AML-193 (cell line): ENCODE measurements at places on chromosomes 4 and X.

- no peak for DNase-seq
These were observed 77.6 kb upstream of the ETNPPL start for GRCh38 chr4:108840426-108840975.

GRCh38 chr4:30262379-30262778 is 457.8 kb upstream of the PCDH7 start:
- DNase-seq: no peak

DNA sequence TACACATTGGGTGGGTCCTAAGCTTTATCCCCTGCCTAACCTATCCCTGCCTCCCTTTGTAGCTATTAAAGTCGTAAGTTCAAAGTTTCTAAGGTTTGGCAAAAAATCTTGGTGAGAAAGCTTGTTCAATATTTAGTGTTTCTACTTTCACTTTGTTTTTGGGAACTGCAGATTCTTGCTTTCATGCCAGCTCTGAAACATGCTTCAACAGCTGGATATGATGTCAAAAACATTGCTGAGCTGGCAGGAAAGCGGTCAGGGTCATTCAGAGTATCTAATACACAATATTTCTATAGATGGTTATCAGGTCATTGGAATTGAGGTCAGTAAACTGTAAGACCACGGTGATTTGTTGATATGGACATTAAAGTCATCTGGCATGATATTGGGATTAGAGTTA is 19.7 kb downstream of the CENPI start:
- DNase-seq: no peak

- DNase-seq: no peak
These were observed 97.8 kb downstream of the ZNF674 start for GRCh38 chrX:46447384-46447783.

- DNase-seq: no peak
These were observed 86.7 kb downstream of the PSAPL1 start for GRCh38 chr4:7347981-7348380.

DNA sequence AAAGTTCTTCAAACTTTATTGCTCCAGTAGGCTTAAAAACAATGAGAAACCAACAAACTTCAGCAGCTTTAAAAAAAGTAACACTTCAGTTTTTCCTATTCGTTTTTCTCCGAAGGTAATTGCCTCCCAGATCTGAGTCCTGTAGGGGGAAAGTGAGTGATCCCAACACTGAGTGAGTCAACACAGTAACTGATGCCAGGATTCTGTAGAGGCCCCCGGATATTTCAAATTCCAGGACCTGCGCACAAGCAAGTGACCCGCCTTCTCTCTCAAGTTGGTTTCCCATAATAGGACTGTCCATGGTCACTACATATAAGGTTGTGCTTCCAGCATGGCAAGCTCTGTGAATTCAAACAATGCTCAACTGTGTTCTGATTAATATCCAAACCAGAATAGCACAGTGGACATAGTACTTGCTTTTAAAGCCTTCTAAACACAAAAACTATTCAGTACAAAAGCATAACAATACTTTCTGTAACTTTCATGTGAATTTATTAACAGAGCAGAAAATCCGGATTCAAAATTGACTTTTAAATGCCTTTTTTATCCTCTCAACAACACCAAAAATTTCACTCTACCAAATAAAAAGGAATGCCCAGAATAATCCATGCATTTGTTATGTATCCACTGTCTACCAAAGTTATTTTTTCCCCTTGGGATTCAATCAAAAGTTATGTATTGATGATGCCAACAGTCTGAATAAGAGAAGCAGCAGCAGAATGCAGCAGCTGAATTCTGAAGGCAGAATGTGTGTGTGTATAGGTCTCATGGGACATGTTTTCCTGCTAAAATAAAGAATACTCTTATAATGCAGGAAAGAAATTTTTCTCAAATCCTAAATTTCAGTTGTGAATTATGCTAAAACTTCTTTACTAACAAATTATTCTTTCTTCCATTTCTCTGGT is at the start of gene DMD:
Gene DMD, minus strand, starts transcription at position 194 of the 905 bp plus-strand sequence. CDS start 237 bp downstream, outside the sequence.
- no peak for DNase-seq

- no peak for DNase-seq
These were observed 167.3 kb upstream of the SPRY1 start for GRCh38 chr4:123229286-123229685.

GRCh38 chr4:29900336-29900735 is 819.8 kb upstream of the PCDH7 start:
- DNase-seq: no peak

DNA sequence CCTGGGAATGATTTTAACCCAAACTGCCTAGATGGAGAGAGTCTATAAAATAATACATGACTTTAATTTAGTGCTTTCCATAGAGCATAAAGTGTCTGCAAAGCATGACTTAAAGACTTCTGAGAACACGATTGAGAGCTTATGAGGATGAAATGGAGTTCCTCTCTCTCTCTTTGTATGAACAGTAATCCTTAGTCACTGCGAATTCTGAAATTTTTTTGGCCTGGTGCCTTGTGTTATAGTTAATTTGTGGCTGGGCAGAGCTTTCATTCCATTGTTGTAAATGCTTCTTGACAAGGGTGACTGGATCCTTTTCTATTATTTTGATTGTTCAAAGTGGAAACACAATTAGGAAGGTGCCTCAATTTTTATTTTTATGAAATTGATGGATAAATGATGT is 179.5 kb downstream of the CEP135 start:
- no peak for DNase-seq

GRCh38 chr4:139794158-139794954 is 128.7 kb downstream of the MGST2 start:
- DNase-seq: no peak

GRCh38 chr4:126687655-126688358 is 945.0 kb upstream of the INTU start:
- DNase-seq: no peak

DNA sequence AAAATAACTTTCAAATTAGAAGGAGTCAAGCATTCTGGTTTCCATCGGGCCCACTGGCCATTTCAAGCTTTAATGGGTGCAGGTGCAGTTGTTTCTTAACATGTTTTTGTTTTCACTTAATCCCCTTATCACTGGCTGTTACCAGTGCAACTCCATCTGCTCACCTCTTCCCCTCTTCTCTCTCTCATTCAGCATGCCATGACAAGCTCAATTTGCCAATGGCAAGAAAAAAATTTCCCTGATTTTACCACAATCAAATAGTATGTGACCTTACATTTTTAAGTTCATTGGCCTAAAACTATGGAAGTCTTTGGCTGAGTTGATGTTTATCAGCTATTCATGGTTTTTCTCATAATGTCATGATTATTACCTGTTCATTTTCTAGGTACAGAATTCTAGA is 299.1 kb upstream of the BMP3 start:
- no peak for DNase-seq

DNA sequence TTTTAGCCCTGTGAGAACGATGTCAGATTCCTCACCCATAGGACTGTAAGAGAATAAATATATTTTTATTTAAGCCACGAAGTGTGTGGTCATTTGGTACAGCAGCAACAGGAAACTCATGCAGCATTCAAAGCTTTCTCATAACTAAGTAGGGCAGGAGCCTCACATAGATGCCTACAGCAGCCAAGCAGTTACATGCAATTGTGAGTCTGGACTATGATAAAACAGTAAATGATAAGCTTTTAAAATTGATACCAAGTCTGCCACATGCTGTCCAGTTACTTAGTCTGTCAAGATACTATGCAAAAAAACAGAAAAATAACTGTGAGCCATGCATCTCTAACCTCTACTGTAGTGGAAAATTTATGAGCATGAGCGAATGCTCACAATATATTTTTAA is 359.6 kb downstream of the HS3ST1 start:
- no peak for DNase-seq

DNA sequence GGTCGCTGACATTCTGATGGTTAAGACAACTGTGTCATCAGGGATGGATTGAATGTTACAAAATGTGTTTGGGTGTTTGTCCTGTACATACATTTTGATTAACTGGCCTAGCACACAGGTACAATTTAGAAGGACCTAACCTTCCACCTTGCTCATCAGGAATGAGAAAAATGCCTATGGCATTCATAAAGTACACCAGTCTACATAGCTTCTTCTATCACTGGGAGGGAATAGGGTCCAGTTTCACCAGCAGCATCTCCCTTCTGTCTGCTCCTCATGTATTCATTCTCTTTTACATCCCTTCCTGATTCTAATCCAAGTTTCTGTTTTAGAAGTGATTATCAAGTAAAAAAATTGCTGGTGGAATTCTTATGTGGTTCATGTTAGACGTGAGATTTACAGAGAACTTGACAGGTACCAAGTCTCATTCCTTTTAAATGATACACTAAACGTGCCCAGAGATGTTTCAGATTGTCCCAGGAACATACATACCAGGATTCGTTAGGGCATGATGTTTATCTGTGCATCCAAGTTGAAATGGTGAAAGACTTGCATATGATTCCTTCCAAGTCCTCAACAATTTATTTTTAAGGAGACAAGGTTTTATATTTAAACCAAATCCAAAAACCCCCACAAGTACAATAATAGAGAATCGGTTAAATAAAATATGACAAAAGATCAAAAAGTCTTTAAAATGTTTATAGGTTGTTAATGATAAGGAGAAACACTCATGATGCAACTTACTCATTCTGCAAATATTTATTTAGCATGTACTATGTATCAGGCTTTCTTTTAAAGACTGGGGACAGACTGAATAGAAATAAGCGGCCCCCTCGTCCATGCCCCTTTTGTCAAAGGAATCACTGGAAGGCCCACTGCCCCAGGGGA is 359.1 kb downstream of the ZNF674 start:
- DNase-seq: no peak

DNA sequence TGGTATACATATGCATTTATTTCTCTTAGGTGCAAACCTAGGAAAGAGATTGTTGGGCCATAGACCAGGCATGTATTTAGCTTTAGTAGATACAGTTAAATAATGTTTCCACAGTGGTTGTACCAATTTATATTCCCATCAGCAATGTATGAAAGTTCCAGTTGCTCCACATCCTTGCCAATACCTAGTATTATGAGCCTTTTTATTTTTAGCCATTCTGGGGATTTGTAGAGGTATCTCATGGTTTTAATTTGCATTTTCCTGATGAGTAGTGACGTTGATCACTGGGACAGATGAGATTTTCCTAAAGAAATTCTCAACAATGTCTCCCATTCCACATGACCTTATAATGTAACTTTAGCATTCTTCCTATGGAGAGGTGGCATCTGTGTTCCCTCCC is 56.9 kb downstream of the SUPT20HL2 start:
- DNase-seq: no peak

- DNase-seq: no peak
These were observed 97.6 kb downstream of the PRDM5 start for GRCh38 chr4:120824946-120825345.

GRCh38 chrX:25527156-25527555 is 511.4 kb upstream of the ARX start:
- DNase-seq: no peak

- DNase-seq: no peak
These were observed 8.7 kb downstream of the PYURF start for GRCh38 chr4:88514557-88515511.

GRCh38 chrX:119686087-119686691 is 6.8 kb downstream of the SEPTIN6 start:
- DNase-seq: no peak

GRCh38 chr4:148103597-148104355 is 338.4 kb downstream of the NR3C2 start:
- no peak for DNase-seq

GRCh38 chr4:33941854-33942253 is 2302.5 kb downstream of the ARAP2 start:
- DNase-seq: no peak

DNA sequence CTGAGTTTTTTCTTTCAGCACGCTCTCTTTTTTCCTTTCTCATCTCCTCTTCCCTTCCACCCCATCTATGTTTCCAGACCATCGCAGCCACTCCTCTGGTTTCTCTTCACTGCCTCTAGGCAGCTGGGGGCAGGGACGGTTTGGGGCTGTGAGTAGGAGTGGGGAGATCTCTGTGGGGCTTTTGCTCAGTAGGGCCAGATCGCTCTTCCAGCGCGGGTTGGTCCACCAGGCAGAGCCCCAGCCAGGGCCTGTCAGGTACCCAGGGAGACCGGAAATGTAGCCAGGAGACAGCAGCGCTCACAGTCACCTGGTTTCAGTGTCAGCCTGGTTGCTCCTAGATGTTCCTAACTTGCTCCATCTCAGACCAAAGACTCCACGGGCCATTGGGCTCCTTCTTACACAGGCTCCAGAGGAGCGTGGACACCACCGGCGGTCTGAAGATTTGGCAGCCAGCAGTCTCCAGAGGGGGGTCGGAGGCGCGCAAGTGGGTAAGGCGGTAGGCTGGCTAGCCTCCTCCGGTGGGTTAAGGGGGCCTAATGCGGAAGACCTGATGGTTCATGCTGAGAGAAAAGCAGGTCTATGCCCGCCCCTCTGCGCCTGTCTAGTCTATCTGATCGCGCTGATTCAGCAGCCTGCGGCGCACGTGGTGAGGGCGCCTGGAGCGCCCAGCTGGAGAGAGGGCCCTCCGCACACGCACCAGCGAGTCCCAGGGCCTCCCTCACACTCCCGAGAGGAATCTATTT is 1.8 kb downstream of the FGF5 start:
- DNase-seq: no peak

- DNase-seq: no peak
These were observed 26.0 kb downstream of the SMIM43 start for GRCh38 chr4:121738780-121739535.

GRCh38 chr4:127239902-127240763 is 392.6 kb upstream of the INTU start:
- no peak for DNase-seq

DNA sequence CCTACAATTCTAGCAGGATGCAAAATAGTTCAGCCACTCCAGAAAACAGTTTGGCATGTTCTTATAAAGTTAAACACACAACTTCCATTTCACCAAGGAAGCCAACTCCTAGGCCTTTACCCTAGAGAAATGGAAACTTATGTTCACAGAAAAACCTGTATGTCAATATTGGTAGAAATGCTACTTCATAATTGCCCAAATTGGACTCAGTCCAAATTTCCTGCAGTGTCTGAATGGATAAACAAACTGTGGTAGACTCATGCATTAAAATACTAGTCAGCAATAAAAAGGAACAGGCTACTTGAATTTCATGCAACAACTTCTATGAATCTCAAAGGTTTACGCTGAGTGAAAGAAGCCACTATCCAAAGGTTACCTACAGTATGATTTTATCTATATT is 1738.8 kb upstream of the IGFBP7 start:
- DNase-seq: no peak

- no peak for DNase-seq
These were observed 46.2 kb downstream of the GSX2 start for GRCh38 chr4:54146139-54146538.

DNA sequence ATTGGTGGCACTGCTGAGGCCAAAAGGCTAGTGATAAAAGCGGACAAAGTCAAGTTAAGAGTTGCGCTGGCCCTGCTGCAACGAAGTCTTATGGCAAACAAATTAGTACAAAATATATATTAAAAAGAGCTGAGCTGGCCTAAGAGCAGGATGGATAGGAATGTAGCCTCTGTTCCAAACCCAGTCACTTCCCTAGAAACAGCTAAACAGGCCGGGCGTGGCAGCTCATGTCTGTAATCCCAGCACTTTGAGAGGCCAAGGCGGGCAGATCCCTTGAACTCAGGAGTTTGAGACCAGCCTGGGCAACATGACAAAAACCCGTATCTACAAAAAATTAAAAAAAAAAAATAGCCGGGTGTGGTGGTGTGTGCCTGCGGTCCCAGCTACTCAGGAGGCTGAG is 32.4 kb upstream of the UGDH start:
- no peak for DNase-seq
